ENCODE measurements at places on chromosomes 5 and 9.

DNA sequence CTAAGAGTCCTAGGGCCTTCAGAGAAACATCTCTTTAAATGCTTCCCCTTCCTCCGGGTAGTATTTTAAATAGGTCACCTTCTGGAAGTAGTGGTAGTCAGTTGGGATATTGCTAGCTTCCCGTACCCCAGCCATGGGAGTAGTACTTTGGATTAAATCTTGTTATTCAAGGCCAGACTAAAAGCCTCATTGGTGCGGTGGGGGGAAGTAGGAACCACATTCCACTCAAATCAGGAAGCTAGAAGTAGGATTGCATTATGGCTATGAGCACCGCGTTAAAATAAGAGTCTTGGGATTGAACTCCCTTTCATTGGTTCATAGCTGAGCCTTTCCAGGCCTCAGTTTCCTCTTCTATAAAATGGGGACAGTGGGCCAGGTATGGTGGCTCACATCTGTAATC lies 6.7 kb downstream of the KCNIP1 start:
- no peak for DNase-seq

- no peak for DNase-seq
Measured at GRCh38 chr9:35732800-35733541, 505 bp downstream of the CREB3 start.

- DNase-seq, result no peak
Measured at GRCh38 chr9:84493284-84493947, 152.9 kb upstream of the SLC28A3 start.

DNA sequence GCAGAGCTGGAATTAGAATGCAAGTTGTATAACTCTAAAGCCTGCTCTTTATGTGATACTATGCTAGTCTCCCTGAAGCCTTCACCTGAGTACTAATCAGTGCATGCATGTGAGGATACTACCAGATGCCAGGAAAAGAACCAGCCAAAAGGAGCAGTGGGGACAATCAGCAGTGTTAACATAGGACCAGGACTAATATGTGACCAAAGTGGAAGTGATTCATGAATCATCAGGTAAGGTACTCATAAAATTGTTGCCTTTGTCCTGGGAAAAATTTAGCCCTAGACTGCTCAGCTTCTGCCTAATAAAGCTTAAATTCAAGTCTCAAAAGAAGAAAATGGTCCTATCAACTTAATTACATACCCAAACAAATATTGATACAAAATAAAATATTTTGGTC lies 13.4 kb upstream of the TSLP start:
- no peak for DNase-seq

DNA sequence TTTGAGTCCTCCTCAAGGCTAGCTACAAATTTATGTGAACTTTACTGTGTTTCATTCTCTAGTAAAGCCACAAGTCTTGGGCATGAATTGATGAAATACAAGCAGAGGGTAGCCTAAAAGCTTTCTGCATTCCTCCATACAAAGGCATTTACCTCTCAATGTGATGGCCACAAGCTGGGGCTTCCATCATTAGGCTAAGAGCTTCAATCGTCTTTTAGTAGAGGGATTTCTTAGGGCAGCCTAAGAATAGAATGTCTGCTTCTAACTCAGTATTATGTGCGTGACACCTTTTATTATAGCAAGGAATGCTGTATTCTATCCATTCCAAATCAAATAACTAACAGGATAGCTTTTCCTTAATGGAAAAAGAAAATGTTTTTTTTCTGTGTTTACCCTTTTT lies 3.7 kb downstream of the PLAC8L1 start:
- no peak for DNase-seq

DNA sequence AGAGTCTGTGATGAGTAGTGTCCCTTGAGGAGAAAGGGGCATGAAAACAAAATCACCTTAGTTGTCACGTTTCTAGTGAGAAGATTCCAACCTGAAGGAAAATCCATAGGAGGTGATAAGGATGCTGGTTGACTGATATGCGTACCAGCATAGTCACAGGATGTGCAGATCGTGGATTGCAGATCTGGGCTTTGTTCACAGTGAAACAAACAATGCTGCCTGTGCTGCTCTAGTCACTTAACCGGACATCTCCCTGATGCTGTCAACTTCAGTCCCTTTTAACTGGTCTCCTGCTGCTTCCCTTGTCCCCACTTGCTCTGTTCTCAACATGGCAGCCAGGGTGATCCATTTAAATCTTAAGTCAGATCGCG lies 89.7 kb downstream of the IQGAP2 start:
- no peak for DNase-seq

- DNase-seq, result no peak
Measured at GRCh38 chr5:2757563-2758351, 6.3 kb upstream of the IRX2 start.

DNA sequence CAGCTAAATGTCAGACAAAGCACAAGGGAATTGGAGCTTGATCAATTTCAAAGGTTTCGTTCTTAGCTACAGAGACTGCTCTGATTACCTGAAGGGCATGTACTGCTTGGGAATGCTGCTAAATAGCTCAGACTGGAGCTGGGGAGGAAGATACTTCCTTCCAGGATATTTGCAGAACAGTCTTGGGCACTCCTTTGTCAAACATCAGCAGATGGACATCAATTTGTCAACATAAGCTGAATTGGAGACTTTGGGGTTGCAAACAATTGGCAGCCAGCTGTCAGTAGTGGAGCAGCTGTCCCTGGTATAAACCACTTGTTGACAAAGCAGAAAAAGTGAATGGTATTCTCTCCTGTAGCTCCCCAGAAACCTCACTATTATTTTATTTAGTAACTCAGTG lies 182.0 kb downstream of the CCDC192 start:
- no peak for DNase-seq

GRCh38 chr5:149766460-149767280 lies 36.6 kb downstream of the PPARGC1B start:
- no peak for DNase-seq

DNA sequence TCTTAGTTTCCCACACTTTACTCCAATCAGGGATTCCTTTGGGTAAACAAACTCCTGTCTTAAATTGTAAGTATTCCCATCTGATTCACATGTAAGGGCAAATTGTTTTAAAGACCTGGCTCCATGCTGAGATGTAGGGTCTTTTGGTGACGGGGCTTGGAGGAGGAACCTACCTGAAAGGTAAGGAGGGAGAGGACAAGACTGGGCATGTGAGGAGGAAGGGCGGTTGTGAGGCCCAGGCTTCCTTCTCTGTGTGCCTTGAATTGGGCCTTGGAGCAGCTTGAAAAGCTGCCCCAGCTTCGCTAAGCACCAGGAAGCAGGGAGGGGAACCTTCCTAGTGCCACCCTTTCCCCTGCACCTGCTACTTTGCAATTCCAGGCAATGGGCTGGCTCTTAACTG lies 86.8 kb downstream of the C9orf152 start:
- no peak for DNase-seq

DNA sequence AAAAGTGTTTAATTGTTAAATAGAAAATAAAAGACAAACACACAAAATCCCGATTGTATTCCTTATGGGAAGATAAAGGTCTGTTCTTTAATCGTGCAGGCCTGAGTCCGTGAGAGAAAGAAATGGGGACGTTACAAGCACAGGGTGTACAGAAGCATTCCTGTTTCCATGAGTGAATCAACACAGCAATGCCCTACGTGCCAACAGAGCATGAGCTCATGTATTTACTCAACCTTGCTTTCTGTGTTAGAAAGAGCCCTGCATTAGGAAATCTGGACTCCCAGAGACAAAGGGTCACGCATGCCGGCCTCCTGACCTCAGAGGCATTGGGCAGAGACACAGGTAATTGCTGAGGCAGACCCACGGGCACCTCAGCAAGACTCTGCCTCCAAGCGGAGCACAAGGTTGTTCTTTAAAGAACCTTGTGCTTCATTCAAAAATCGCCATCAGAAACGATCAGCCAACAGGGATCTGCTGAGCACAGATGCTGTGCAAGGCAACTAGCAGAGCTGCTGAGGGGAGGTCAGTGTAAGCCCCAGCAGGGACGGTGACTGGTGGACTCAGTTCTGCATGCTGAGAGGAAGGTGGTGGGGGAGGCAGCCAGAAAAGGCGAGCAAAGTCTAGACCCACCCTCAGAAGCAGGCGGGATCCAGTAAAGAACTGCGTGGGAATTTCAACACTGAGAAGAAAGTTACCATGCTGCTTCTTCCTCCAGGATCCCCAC lies 101.0 kb downstream of the TLE1 start:
- no peak for DNase-seq

GRCh38 chr9:101629636-101630035 lies 34.9 kb upstream of the PPP3R2 start:
- DNase-seq, result no peak

GRCh38 chr5:28542987-28543386 lies 1504.6 kb upstream of the CDH9 start:
- DNase-seq, result no peak

- DNase-seq, result no peak
Measured at GRCh38 chr5:34021334-34021733, 13.5 kb upstream of the AMACR start.

- no peak for DNase-seq
Measured at GRCh38 chr5:3994628-3995027, 399.0 kb downstream of the IRX1 start.

DNA sequence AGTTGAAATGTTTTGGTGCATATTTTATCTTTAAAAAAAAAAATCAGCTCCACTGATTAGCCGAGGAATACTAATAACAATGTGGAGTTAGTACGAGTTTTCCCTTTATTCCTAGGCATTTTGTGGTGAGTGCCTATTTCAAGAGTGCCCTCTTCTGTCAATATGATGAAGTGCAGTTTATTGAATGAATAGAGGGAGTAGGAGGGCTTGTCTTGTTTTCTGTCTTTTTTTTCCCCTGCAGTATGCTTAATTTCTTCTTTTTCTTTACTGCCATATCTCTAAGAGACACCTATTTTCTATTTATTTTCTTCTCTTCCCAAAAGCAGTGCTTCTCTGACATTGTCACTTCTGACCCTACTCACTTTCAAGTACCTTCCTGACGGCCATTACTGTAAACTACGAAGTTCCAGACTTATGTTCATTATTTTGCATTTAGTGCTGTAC lies 169.6 kb upstream of the PITX1 start:
- no peak for DNase-seq

DNA sequence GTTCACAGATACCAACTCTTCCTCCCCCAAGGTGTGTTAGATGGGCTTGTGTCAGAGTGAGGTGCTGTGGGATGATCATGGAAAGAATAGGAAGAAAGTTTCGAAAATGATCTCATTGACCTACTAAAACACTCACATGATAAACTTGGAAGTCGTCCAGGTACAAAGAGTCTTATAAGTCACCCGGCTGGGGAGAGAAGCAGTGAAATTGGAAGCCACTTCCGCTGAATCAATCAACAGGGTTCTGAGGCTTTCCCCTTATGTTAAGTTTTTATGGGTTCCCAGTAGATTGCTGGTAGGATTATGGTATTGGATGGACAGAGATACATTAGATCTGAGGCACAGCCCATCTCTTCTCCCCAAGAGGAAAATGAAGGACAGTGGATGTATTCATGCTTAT lies 218.8 kb upstream of the MSX2 start:
- no peak for DNase-seq

- DNase-seq, result no peak
Measured at GRCh38 chr5:170863646-170864045, 1.8 kb downstream of the RANBP17 start.

DNA sequence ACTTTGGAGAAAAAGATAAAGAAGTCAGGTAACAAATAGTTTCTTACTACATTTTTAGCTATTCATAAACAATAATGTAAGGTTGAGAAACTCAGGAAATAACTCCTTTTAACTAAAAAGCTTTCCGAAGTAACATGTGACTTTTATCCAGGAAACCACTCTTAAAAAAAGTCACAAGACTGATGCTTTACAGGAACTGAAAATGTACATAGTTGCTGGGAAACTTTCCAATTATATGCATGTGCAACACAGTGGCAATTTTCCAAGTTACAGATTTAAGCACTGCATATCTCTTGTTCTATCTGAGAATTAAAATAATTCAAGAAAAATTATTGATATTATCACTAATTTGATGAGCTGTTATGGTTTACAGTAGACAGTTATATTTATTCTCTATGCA lies 105.2 kb downstream of the CDH10 start:
- no peak for DNase-seq

DNA sequence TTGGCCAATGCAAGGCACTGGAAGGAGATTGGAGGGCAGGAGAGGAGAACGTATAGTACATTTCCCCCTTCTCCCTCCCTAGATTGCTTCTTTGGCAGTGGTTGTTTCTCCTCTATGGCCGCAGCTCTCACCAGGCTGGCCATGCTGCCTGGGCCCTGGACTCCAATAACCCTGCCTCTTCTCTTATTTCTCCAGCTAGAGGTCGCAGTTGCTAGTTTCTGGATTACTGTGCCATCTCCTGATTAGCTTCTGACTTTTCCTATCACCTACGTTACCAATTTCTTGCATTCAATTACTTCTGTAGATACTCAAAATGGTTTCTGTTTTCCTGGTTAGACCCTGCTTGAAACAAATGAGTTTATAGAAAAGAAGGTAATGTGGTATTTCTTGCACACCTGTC lies 2.4 kb upstream of the MACIR start:
- DNase-seq, result no peak

GRCh38 chr9:132631280-132631679 lies 38.5 kb downstream of the DDX31 start:
- no peak for DNase-seq

DNA sequence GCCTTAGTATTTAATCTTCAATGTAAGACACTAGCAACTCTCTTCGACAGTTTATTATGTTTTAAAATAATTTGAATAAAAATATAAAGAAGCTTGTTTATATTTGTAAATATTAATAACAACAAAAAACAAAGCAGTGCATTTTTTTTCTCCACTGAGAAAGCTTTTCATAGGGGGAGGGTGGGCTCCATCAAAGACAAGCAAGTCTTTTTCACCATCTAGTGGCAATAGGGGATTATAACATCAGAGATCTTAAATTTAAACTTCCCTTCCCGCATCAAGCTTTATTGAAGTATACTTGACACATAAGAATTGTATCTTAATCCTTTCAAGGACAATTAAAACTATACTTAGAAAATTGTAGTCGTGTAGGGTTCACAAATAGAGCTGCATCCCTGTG lies 9.3 kb upstream of the OR13F1 start:
- DNase-seq, result no peak

DNA sequence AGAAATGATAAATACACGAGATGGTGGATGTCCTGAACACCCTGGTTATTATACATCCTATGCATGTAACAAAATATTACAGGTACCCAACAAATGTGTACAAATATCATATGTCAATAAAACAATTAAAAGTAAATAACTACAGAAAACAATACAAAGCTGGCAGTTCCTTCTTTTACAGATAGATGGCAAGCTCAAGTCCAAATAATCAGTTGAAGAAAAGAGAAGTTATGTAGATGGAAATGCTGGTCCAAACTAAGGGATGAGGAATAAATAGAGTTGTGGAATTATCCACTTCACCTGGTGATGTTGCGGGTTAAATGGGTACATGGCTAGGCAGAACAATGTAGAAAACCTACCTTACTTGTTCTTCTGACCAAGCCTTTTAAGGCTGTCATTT lies 79.4 kb downstream of the PALM2AKAP2 start:
- DNase-seq, result no peak
